ENCODE measurements at places on chromosomes 4 and X. TPM values are rescaled to one million over a fixed set of nuclear protein-coding genes. Genes with fewer than 3 reads are reported as not detected.

GRCh38 chr4:181007751-181008150 is 1235.5 kb upstream of the TENM3 start:
- H3K4me1 ChIP-seq, result no peaks in the 10 kb centered on the region
- no peak overlapping the region for H3K27ac ChIP-seq

The AR gene
- total RNA-seq, result 0.25 TPM

GRCh38 chr4:141652161-141652778 is 15.9 kb downstream of the IL15 start:
- no peaks in the 10 kb centered on the region for H3K36me3 ChIP-seq
- DNase-seq, result no peak
- no peaks in the 10 kb centered on the region for H3K4me1 ChIP-seq
- no peaks in the 10 kb centered on the region for H3K27me3 ChIP-seq
- H3K27ac ChIP-seq, result no peak overlapping the region

DNA sequence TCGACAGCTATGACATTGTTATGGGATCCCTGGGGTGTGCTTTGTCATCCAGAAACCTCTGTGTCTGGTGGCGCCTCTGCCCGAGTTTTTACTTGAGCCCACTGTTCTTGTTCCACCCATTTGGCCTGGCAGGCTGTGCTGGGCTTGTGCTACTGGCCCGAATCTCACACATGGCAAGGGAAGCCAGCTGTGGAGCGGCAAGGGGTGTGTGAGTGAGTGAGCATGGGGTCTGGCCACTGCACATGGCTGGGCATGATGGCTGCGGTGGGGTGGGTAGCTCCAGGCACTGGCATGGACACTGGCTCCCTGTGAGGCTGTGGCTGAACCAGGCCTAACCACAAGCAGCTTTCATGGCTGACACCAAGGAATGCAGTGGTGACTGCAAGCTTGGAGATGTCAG is 89.2 kb downstream of the DACH2 start:
- no peaks in the 10 kb centered on the region for H3K4me1 ChIP-seq
- no peak overlapping the region for H3K27ac ChIP-seq
- no peak overlapping the region for H3K4me3 ChIP-seq
- DNase-seq, result no peak

- H3K4me1 ChIP-seq, result no peaks in the 10 kb centered on the region
- H3K27me3 ChIP-seq, result peaks cover 10% of the 10 kb centered on the region
- no peak for DNase-seq
- H3K4me3 ChIP-seq, result no peak overlapping the region
Measured at GRCh38 chrX:83501003-83501402, 7.1 kb upstream of the POU3F4 start.

The MAGED4 gene
- total RNA-seq, result 0.43 TPM

DNA sequence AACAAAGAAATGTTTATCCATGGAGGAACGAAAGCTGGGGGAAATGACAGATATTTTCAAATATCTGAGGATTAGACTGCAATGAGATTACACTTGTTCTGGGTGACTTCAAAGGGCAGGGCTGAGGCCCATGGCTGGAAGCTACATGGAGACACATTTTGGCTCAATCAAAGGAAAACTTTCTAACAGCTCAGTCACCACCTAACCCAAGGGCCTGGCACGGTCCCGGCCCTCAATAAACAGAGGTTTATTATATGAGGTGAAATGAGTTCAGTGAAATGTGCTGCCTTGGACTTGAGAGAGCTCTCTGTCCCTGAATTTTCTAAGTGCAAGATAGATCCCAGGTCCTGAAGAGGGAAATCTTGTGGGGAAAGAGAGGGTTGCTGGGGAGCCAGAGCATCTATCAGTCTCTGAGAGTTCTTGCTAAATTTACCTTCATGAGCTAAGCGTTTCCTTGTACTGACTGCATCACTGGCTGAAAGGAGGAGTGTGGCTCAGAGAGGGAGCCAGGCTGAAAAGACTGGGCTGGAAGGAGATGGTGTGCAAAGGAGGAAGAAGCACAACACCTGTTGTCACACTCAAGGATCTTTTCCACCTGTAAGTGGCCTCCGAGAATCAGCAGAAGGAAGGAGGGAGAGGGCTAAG is 2.0 kb upstream of the RIPPLY1 start:
- no peaks in the 10 kb centered on the region for H3K27me3 ChIP-seq
- DNase-seq, result no peak
- no peak overlapping the region for H3K4me3 ChIP-seq
- no peak overlapping the region for H3K27ac ChIP-seq
- H3K4me1 ChIP-seq, result no peaks in the 10 kb centered on the region

- H3K27ac ChIP-seq, result no peak overlapping the region
- H3K4me3 ChIP-seq, result no peak overlapping the region
- DNase-seq, result no peak
- peaks cover 2% of the 10 kb centered on the region for H3K36me3 ChIP-seq
- peaks cover 28% of the 10 kb centered on the region for H3K4me1 ChIP-seq
Measured at GRCh38 chrX:47585273-47585672, 3.0 kb downstream of the TIMP1 start.

The PLXNB3 gene
- total RNA-seq, result 0.39 TPM

DNA sequence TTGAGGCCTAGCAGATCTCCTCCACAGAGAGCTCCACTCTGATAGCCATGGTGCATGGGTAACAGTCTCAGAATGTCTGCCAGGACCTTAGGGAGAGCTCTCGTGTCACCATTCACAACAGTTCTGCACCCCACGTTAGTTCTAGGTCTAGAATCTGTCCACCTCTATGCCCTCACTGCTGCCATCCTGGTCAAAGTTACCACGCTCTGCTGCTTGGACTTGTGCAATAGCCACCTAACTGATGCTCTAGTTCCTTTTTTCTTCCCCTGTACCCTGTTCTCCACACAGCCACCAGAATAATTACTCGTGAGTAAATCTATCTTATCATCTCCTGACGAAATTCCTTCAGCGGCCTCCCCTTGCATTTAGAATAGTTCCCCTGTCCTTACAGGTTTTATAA is 268.8 kb upstream of the GATB start:
- no peaks in the 10 kb centered on the region for H3K27me3 ChIP-seq
- no peak overlapping the region for H3K27ac ChIP-seq
- peaks cover 10% of the 10 kb centered on the region for H3K4me1 ChIP-seq
- H3K4me3 ChIP-seq, result no peak overlapping the region

DNA sequence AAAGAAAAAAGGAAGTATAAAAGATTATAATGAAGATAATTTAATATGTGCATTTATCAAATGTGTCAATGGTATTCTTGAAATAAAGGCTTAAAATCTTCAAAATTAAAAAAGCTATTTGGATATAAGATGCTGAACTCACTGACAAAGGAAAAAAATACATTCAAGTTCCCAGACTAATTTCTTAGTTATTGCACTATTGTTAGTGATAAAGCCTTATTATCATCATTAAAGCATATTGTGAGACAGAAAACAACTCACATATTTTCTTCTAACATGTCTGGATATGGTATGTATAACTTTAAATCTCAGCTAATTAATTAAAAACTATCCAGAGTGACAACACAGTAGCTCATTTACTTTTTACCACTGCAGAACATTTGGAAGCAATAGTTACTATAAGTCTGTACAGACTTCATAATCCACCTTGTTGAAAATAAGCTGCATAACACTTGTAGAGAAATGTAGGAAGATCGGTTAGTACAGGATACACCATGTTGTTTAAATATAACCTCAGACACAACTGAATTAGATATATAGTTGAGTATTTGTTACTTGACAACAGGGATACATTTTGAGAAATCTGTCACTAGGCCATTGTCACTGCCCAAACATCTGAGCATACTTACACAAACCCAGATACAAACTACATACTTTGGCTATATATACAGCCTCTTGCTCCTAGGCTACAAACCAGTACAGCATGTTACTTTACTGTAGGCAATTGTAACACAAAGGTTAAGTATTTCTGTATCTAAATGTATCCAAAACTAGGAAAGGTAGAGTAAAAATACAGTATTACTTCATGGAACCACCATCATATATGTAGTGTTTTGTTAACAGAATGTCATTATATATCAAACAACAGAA is 12.8 kb upstream of the FAM200B start:
- H3K27me3 ChIP-seq, result no peaks in the 10 kb centered on the region
- H3K27ac ChIP-seq, result no peak overlapping the region
- no peak for DNase-seq
- no peak overlapping the region for H3K4me3 ChIP-seq
- H3K4me1 ChIP-seq, result no peaks in the 10 kb centered on the region

- no peaks in the 10 kb centered on the region for H3K36me3 ChIP-seq
- no peaks in the 10 kb centered on the region for H3K27me3 ChIP-seq
- no peak overlapping the region for H3K4me3 ChIP-seq
- H3K4me1 ChIP-seq, result no peaks in the 10 kb centered on the region
- DNase-seq, result no peak
- no peak overlapping the region for H3K27ac ChIP-seq
Measured at GRCh38 chrX:70979136-70979762, 48.4 kb upstream of the SLC7A3 start.

GRCh38 chr4:147826288-147826646 is 94.4 kb downstream of the ARHGAP10 start:
- H3K27me3 ChIP-seq, result no peaks in the 10 kb centered on the region
- no peak overlapping the region for H3K27ac ChIP-seq
- no peaks in the 10 kb centered on the region for H3K36me3 ChIP-seq
- DNase-seq, result no peak
- H3K4me3 ChIP-seq, result no peak overlapping the region
- H3K4me1 ChIP-seq, result peaks cover 6% of the 10 kb centered on the region

The GJB1 gene
- total RNA-seq, result 0.23 TPM

DNA sequence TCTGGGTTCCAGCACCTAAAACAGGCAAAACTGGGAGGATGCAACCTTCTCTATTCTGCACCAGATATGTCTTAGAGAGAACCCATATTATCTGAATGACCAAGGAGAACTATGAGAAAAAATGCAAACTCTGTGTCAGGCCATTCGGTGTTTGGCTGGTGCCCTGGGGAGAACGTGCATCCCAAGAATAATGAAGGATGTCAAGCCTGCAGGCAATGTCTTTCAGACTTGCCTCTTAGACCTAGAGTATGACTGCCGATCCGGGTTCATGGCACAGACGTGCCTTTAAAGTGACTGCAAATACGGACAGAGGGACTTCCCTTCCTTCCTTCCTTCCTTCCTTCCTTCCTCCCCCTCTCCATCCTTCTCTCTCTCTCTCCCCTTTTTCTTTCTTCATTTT is 6.9 kb downstream of the XAGE1B start:
- H3K36me3 ChIP-seq, result no peaks in the 10 kb centered on the region
- H3K27ac ChIP-seq, result no peak overlapping the region
- H3K27me3 ChIP-seq, result no peaks in the 10 kb centered on the region
- no peak for DNase-seq
- no peak overlapping the region for H3K4me3 ChIP-seq

GRCh38 chr4:110742143-110742542 is 119.3 kb upstream of the PITX2 start:
- no peak overlapping the region for H3K4me3 ChIP-seq
- H3K4me1 ChIP-seq, result no peaks in the 10 kb centered on the region
- H3K27me3 ChIP-seq, result no peaks in the 10 kb centered on the region
- H3K36me3 ChIP-seq, result no peaks in the 10 kb centered on the region
- H3K27ac ChIP-seq, result no peak overlapping the region
- no peak for DNase-seq

The ENPP6 gene
- not detected for total RNA-seq

GRCh38 chrX:129959493-129959832 is 23.0 kb upstream of the BCORL1 start:
- DNase-seq, result no peak
- H3K36me3 ChIP-seq, result no peaks in the 10 kb centered on the region
- H3K27me3 ChIP-seq, result no peaks in the 10 kb centered on the region

DNA sequence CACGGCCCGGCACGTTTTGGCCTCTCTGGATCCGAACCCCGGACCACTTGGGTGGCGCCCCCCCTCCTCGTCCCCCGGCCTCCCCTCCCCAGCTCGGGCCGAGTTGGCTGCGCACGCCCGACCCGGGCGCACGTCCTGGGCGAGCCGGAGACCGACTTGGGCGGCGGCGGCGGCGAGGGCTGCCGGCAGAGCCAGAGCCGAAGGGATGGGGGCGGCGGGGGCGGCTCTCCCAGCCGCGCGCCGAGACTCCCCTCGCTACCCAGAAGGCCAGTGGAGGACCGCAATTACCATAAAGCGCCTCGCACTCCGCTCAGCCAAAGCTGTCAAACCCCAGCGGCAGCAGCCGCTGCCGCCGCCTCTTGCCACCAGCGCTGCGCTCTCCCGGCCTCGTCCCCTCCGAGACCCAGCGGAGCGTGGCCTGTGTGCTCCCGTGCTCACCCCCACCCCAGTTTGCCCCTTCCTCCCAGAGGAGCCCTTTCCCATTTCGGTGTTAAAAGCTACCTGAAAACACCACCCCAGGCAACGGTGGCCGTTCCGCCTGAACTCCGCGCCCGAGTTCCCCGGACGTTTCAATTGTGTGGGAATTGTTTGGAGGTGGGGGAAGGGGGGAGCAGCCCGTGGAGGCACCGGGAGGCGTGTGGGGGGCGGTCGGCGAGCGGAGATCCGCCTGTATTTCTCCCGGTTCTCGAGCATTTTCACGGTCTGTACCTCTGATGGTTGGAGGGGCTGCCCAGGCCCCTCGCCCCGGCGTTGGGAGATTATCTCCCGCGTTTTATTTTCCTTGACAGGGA is 701 bp upstream of the BCOR start:
- H3K4me3 ChIP-seq, result peak overlapping the region; percentile 49
- H3K4me1 ChIP-seq, result peaks cover 31% of the 10 kb centered on the region
- H3K27ac ChIP-seq, result no peak overlapping the region
- H3K36me3 ChIP-seq, result no peaks in the 10 kb centered on the region
- H3K27me3 ChIP-seq, result no peaks in the 10 kb centered on the region
- peak; percentile 48 for DNase-seq

DNA sequence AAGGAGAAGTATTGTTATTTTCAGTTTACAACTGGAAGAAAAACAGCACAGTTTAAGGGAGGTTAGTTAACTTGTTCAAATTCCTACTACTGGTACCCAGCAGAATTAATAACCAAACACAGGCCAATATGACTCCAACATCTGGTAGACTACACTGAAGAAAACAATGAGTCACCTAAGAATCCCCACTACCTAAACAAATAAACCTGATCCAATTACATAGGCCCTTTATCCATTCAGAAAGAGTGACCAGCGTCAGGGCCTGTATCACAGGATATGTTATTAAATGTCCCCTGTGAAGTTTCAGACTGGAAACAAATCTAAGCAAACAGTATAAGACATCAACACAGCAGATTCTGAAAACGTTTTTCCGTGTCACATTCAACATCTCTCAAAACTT is 492.5 kb upstream of the INTU start:
- no peaks in the 10 kb centered on the region for H3K4me1 ChIP-seq
- no peaks in the 10 kb centered on the region for H3K27me3 ChIP-seq
- no peak overlapping the region for H3K27ac ChIP-seq
- H3K4me3 ChIP-seq, result no peak overlapping the region
- no peak for DNase-seq

DNA sequence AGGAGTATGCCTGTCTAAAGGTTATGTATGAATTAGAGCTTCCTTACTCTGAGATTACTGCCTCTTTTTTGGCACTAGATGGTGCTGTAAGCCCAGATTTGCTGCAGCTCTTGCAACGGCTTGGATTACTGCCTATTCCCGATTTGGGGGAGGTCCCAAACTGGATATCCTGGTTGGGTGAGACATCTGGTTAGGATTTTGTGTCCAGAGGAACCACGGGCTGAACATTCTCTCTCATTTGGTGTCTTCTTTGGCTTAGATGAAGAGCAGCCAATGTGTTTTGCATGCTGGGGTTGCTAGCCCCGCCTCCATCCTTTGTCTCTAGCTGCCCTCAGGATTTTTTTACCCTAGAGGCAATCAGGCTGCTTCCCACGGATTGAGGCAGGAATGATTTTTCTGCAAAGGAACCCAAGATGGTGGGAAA is 31.9 kb downstream of the F8A1 start:
- peak overlapping the region; percentile 24 for H3K4me3 ChIP-seq
- DNase-seq, result no peak
- H3K4me1 ChIP-seq, result no peaks in the 10 kb centered on the region
- no peaks in the 10 kb centered on the region for H3K36me3 ChIP-seq

Measured in T-cell (primary cell).